ENCODE measurements at places on chromosomes 5 and 9. TPM values are rescaled to one million over a fixed set of nuclear protein-coding genes. Genes with fewer than 3 reads are reported as not detected.

DNA sequence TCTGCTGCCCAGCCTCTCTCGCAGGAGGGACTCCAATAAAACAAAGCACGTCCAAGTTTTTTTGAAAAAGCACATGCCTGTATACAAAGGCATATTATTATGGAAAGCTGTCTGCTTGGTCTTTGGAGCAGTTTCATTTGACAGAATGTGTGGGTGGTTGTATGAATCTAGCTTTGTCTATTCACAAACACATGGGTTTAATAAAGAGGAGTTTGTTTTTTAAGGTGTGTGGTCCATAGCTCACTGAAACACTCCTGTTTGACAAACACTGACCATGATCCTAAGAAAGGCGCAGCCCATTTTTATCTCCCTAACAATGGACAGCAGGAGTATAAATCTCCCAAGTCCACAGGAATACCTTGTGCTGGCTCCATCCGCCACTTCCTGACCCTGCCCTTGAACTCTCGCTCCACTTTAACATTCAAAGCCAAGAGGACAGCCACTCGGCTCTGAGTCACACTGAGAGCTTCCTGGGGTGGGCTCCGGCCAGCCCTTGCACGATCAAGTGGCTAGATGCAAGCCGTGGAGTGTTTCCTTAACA lies 371.9 kb downstream of the EBF1 start:
- DNase-seq, result peak; percentile 89

The STPG3 gene
- total RNA-seq, result not detected

DNA sequence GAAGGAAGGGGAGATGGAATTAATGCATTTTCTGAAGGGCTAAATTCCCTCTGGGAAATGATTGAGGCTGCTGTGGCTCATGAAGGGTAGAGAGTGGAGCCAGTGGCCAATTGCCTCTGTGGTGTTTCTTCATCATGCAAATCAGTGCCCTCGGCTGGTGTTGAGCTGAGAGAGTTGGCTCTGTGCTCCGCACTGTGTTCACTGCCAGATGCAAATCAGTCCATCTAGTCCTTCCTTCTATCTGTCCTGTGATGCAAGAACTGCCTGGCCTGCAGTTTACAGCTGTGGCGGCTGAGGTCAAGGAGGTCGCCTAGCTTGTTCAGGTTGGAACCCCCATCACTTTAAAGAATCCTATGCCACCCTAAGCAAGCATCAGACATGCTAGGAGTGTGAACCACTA lies 6.0 kb downstream of the TMEM171 start:
- DNase-seq, result no peak

- no peak for DNase-seq
Observed at GRCh38 chr9:95870906-95871305, 4.6 kb upstream of the ERCC6L2 start.

The CDO1 gene
- total RNA-seq, result 3.6 TPM

DNA sequence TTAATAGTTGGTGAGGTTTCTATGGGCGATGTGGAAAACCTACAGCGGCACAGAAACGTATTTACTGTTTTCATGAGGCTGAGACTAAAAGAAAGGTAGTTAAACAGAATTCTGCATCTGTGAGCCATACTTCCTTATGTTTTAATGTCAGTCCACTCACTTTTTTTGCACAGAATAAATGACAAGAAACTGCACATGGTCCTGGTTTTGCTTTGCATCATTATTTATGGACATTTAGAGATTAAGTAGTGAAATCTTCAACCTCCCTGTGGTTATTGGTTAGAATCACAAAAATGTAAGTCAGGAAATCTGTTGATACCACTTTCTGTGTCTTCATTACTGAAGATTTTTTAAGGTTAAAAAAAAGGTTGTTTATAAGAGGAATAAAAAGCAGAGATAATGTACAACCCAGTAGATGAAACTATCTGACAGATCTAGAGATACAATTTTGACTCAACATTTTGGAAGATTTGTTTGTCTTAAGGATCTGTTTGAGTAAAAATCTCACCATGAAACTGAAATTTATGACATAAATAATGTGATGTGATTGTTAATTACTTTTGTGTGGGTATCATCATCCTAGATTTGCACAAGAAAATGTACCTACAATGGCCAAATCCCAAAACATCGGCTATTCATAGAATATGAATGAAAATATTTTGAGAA lies 2.4 kb downstream of the PRR16 start:
- no peak for DNase-seq

DNA sequence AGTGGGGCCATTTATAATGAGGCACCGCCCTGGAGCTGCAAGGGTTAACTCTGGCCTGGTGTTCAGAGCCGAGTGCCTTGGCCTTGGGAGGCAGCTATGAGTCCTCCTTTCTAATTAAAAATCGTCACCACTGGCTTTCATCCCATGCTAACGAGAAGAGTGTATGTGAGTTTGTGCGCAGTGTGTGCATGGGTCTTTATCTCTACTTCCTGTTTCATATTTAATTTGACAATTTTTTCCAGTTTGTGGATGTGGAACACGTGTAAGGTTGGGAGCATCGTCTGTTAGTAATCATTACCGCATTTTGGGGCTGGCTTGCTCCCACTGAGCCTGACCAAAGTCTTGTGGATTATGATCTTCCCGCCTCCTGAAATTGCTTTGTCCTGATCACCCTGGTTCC lies 76.4 kb downstream of the NDFIP1 start:
- DNase-seq, result no peak
